Hepatocyte (in vitro differentiated cells): ENCODE measurements at places on chromosomes 5 and 9.
A peak's percentile ranks its signal among the peaks of the same experiment; 100 is the strongest.

DNA sequence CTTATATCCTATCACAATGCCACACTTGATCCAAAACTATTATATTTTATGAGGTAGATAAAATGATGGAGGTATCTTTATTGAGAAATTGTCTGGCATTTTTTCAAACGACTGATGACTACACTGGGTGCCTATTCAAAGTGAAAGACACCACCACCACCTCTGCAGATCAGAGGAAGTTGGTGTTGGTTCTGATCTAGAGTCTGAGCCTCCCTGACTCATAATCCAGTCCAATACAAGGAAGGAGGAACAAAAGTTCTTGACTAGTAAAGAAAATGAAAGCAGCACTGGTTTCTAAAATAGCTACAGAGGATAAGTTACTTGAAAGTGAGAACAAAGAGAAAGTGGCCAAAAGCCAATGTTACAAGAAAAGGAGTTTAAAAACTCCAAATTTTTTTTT, 139.9 kb downstream of the RFX3 start:
- H3K4me1 ChIP-seq = no peaks in the 10 kb centered on the region
- H3K4me3 ChIP-seq = no peak overlapping the region
- no peak overlapping the region for H3K27ac ChIP-seq
- no peaks in the 10 kb centered on the region for H3K27me3 ChIP-seq

GRCh38 chr5:107558823-107559375, 111.8 kb downstream of the EFNA5 start:
- no peaks in the 10 kb centered on the region for H3K36me3 ChIP-seq
- no peak overlapping the region for H3K27ac ChIP-seq
- peaks cover 10% of the 10 kb centered on the region for H3K4me1 ChIP-seq
- no peak for DNase-seq
- no peak overlapping the region for H3K4me3 ChIP-seq

- no peak for DNase-seq
- no peaks in the 10 kb centered on the region for H3K27me3 ChIP-seq
- no peak overlapping the region for H3K4me3 ChIP-seq
- no peak overlapping the region for H3K27ac ChIP-seq
- no peaks in the 10 kb centered on the region for H3K4me1 ChIP-seq
Measured at GRCh38 chr5:123690821-123691220, 178.8 kb downstream of the CSNK1G3 start.

DNA sequence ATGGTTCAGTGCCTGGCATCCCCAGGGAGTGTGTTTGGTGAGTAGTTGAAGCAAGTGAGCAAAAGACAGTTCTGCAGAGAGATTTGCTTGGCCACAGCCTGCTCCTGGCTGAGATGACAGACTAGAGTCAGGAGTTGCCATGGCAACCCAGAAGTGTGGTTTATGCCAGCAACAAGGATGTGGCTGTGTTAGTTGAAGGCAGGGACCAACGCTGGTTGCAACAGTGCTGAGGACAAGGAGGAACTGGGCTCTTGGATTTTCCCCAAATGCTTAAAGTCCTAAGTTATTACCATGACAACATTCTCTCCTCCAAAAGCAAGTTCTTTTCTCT, 2.7 kb downstream of the NXNL2 start:
- peaks cover 10% of the 10 kb centered on the region for H3K4me1 ChIP-seq
- no peaks in the 10 kb centered on the region for H3K36me3 ChIP-seq

DNA sequence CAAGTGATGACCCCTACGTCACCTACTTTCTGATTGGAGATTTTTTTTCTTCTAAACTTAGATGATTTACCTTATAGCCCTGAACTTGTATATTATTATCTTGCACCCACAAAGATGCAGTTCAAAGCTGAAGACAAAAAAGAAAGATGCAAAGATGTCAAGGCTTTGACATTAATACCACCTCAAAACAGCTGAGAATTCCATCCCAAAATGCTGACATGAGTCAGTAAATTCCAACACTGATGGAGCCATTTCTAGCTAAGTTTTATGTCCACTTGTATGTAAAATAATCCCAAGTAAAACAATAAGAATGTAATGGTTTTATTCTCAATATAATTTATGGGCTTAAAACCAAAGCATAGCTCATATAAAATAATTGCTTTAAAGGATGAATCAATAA, 91.5 kb upstream of the CDH9 start:
- no peaks in the 10 kb centered on the region for H3K4me1 ChIP-seq
- H3K27ac ChIP-seq = no peak overlapping the region
- H3K36me3 ChIP-seq = no peaks in the 10 kb centered on the region
- no peak for DNase-seq

GRCh38 chr5:179912386-179912785, 4.7 kb upstream of the TBC1D9B start:
- no peak overlapping the region for H3K27ac ChIP-seq
- no peaks in the 10 kb centered on the region for H3K27me3 ChIP-seq
- no peak overlapping the region for H3K4me3 ChIP-seq
- H3K36me3 ChIP-seq = no peaks in the 10 kb centered on the region
- DNase-seq = no peak

DNA sequence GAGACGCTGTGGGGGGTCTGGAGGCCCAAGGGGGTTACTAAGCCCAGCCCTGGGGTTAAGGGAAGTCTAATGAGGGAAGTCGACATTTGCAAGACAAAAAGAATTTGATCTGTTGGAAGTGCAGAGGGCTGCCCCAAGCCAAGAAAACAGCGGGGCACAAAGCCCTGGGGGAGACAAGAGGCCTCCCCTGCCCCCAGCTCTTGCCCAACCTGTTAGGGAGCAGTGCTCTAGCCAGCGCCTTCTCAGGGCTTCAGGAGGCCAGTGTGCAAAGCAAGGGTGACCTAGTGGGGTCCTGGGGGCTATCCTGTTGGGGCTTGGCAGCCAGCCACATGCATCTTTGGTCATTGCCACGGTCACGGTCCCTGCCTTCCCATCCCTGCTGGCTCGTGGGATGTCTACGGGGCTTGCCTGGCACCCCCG, 25.2 kb downstream of the GFI1B start:
- no peak for DNase-seq
- H3K4me1 ChIP-seq = peaks cover 8% of the 10 kb centered on the region
- H3K27me3 ChIP-seq = no peaks in the 10 kb centered on the region
- H3K27ac ChIP-seq = no peak overlapping the region
- H3K36me3 ChIP-seq = no peaks in the 10 kb centered on the region
- no peak overlapping the region for H3K4me3 ChIP-seq

GRCh38 chr9:113570749-113571711, 107.5 kb downstream of the RGS3 start:
- H3K27me3 ChIP-seq = no peaks in the 10 kb centered on the region
- H3K4me1 ChIP-seq = peaks cover 34% of the 10 kb centered on the region
- H3K27ac ChIP-seq = no peak overlapping the region
- no peak overlapping the region for H3K4me3 ChIP-seq
- DNase-seq = no peak

DNA sequence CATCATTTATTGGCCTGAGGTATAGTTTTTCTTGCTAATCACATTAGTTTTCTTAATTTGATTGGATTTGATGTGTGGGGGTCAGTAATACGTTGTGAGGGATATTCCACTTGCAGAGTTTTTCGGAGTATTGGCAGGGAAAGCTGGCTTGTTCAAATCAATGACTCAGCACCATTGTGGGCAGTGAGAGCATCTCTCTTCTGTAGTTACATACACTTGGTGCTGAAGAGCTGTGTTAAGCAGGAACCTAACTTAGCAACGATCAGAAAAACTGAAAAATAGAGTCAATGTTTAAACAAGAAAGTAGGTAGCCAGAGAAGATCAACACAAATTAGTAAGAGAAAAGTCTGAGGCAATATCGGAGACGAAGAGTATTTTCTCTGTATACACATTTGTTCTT, 344.6 kb upstream of the EDIL3 start:
- H3K4me3 ChIP-seq = no peak overlapping the region
- no peaks in the 10 kb centered on the region for H3K36me3 ChIP-seq
- no peaks in the 10 kb centered on the region for H3K4me1 ChIP-seq
- no peak overlapping the region for H3K27ac ChIP-seq
- H3K27me3 ChIP-seq = no peaks in the 10 kb centered on the region

- H3K4me1 ChIP-seq = no peaks in the 10 kb centered on the region
- H3K27me3 ChIP-seq = no peaks in the 10 kb centered on the region
- no peak overlapping the region for H3K27ac ChIP-seq
- H3K4me3 ChIP-seq = no peak overlapping the region
- no peaks in the 10 kb centered on the region for H3K36me3 ChIP-seq
- no peak for DNase-seq
Measured at GRCh38 chr5:75091597-75091996, 39.2 kb upstream of the GCNT4 start.

DNA sequence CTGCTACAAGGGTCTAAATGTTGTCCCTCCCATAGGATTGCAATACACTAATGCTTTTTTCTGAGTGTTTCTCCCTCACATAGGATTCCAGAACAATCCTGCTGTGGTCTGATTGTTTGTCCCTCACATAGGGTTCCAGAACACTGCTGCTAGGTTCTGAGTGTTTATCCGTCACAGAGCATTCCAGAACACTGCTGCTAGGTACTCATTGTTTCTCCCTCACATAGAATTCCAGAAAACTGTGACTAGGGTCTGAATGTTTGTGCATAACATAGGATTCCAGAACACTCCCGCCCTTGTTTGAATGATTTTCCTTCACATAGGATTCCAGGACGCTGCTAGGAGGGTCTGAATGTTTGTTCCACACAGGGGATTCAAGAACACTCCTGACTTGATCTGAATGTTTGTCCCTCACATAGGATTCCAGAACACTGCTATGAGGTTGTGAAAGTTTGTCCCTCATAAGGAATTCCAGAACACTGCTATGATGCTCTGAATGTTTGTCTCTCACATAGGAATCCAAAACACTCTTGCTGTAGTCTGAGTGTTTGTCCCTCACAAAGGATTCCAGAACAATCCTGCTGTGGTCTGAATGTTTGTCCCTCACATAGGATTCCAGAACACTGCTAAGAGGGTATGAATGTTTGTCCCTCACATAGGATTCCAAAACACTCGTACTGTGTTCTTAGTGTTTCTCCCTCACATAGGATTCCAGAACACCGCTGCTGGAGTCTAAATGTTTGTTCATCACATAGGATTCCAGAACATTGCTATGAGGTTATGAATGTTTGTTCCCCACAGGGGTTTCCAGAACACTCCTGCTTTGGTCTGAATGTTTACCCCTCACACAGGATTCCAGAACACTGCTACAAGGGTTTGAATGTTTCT, 213.5 kb downstream of the FOXD4L6 start:
- no peak overlapping the region for H3K4me3 ChIP-seq
- H3K27ac ChIP-seq = no peak overlapping the region
- no peaks in the 10 kb centered on the region for H3K4me1 ChIP-seq
- H3K36me3 ChIP-seq = no peaks in the 10 kb centered on the region

- no peaks in the 10 kb centered on the region for H3K27me3 ChIP-seq
- no peaks in the 10 kb centered on the region for H3K4me1 ChIP-seq
- H3K27ac ChIP-seq = no peak overlapping the region
- H3K4me3 ChIP-seq = no peak overlapping the region
- DNase-seq = peak; percentile 29
- no peaks in the 10 kb centered on the region for H3K36me3 ChIP-seq
Measured at GRCh38 chr9:101566904-101567724, 27.7 kb downstream of the PPP3R2 start.

- H3K27me3 ChIP-seq = no peaks in the 10 kb centered on the region
- no peaks in the 10 kb centered on the region for H3K4me1 ChIP-seq
- no peak for DNase-seq
Measured at GRCh38 chr5:123710031-123710430, 198.1 kb downstream of the CSNK1G3 start.

GRCh38 chr5:159752622-159753275, 163.5 kb upstream of the ADRA1B start:
- H3K4me1 ChIP-seq = no peaks in the 10 kb centered on the region
- H3K36me3 ChIP-seq = no peaks in the 10 kb centered on the region
- no peak for DNase-seq
- no peak overlapping the region for H3K4me3 ChIP-seq

GRCh38 chr5:8458038-8458383, 589.1 kb downstream of the MTRR start:
- H3K27ac ChIP-seq = no peak overlapping the region
- H3K36me3 ChIP-seq = no peaks in the 10 kb centered on the region
- no peaks in the 10 kb centered on the region for H3K4me1 ChIP-seq
- H3K27me3 ChIP-seq = no peaks in the 10 kb centered on the region
- DNase-seq = no peak

- peak; percentile 16 for DNase-seq
- no peaks in the 10 kb centered on the region for H3K27me3 ChIP-seq
- H3K27ac ChIP-seq = peak overlapping the region; percentile 21
- H3K36me3 ChIP-seq = no peaks in the 10 kb centered on the region
Measured at GRCh38 chr5:170848033-170848432, 13.8 kb upstream of the RANBP17 start.

DNA sequence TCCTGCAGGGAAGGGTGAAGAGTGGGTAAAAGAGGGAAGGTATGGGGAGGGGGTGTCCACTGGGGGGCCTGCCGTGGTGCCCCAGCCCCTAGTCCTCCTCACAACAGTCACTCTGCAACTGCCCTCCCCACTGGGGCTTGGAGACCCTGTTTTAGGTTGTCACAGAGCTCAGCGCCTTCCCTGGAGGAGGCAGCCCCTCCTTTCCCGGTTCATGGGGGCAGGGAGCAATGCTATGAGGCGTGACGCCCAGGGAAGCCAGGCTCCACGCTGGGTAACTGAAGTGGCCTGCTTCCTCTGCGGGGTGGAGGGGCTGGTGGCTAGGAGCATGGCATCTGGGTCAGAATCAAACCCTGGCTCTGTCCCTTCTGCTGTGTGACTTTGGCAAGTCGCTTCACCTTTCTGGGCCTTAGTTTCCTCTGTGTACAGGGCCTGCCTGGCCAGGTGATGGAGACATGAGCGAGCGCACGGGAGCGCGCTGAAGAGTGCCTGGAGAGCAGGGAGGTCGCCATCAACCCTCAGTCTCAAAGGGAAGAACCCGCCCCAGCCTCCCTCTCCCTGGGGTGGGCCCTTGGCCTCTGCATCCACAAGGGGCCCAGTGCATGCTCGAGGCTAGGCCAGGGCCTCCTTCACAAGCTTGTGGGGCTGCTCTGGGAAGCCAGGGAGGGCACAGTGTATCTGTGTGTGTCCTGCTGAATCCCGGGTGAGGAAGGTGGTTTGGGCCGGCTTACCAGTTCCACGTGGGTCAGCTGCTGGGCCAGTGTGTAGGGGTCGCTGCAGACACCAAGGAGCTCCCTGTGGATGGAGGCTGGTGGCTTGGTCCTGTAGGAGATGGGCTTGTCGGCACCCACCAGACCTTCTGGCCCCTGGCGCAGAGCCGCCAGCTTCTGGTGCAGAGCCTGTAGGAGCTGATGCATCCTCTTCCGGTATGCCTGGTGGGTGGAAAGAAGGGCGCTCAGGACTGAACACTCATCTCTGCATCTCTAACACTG, 56.4 kb upstream of the RNF130 start:
- H3K36me3 ChIP-seq = no peaks in the 10 kb centered on the region
- DNase-seq = peak; percentile 2
- H3K27ac ChIP-seq = no peak overlapping the region
- no peak overlapping the region for H3K4me3 ChIP-seq
- no peaks in the 10 kb centered on the region for H3K27me3 ChIP-seq
- no peaks in the 10 kb centered on the region for H3K4me1 ChIP-seq

GRCh38 chr5:58012102-58012501, 447.8 kb downstream of the PLK2 start:
- no peaks in the 10 kb centered on the region for H3K36me3 ChIP-seq
- H3K27ac ChIP-seq = no peak overlapping the region
- H3K4me3 ChIP-seq = no peak overlapping the region
- H3K27me3 ChIP-seq = no peaks in the 10 kb centered on the region
- DNase-seq = peak; percentile 1
- no peaks in the 10 kb centered on the region for H3K4me1 ChIP-seq
